ENCODE measurements at places on chromosomes 3 and 15.

DNA sequence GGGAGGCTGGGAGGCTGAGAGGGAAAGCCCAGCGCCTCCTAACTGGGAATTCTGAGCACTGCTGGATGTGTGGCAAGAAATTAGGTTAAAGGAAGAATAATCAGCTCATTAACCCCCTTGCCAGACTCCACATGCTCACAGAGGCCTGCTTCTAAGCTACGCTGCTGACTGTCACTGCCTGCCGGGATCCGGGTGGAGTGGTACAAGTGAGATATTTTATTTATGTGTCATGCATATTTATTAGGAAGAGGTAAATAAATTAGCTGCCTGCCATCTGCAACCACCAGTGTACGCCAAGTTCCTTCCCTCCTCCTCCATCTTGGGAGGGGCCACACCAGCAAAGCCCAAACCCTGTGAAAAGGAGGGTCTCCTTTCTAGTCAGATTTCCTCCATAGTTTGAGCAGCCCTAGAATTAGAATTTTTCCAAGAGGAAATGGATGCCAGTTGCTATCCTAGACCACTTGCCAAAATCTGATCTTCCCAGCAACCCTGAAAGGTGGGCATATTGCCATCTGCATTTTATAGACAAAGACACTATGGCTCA, 43.5 kb upstream of the GRIP2 start:
- DNase-seq: no peak

GRCh38 chr15:90576711-90577389, 47.1 kb downstream of the CRTC3 start:
- no peak for DNase-seq

- no peak for DNase-seq
Observed at GRCh38 chr3:192696943-192697587, 30.3 kb downstream of the FGF12 start.

GRCh38 chr3:128448491-128448890, 18.2 kb downstream of the DNAJB8 start:
- no peak for DNase-seq

DNA sequence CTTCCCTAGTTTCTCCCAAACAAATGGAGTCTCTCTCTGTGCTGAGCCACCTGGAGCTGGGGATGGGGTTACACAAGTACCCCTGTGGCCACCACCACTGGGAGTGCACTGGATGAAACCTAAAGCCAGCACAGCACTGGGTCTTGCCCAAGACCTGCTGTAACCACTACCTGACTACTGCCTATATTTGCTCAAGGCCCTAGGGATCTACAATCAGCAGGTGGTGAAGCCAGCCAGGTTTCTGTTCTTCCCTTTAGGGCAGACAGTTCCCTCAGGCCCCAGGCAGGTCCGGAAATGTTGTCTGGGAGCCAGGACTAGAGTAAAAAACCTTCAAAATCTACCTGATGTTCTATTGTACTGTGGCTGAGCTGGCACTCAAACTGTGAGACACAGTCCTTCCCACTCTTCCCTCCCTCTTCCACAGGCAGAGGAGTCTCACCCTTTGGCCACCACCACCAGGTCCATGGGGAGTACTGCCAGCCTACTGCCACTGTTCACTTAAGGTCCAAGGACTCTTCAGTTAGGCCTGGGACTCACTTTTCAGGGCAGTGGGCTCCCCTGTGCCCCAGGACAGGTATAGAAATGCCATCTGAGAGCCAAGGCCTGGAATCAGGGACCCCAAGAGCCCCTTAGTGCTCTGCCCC, 23.8 kb downstream of the C3orf20 start:
- no peak for DNase-seq

DNA sequence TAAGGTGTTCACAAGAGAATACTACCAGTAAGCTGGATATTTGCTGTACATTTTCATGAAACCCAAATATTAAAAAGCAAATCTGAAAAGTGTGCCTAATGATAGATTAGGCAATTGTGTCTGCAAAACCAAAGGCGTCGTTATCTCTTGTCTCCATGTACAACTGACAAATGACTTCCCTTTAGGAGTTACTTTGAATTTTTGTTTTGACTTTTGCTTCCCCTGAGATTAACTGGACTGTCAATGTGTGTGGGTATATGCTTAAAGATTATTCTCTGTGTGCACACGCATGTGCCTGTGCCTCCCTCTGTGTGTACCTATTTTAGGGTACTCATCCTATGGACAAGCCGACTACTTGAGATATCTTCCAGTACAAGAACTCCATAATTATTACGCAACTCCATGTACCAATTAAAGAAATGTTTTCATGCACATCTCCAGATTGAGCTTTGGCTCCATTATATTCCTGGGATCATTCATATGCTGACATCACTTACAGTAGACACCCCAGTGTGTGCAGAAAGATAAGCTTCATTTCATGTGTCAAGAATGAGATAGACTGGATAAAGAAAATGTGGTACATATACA, 431.2 kb upstream of the ADAMTS9 start:
- no peak for DNase-seq

- DNase-seq: no peak
Observed at GRCh38 chr3:144317961-144318360, 346.3 kb downstream of the DIPK2A start.

DNA sequence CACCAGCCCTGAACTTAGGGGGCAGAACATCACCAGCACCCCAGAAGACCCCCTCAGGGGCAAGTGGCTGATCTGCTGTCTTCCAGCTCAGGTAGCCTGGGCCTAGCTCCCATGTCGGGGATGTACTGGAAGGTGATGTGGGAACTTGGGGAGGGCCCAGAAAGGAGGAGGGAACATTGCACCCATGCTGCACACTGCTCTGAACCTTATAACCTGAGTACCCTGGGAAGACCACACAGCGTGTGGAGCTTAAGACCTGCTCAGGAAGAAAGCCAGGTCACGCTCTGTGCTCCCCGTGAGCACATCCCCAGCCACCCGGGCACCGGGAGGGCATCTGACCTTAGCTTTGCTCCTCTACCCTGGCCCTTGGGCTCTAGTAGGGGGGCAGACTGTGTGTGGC, 159.4 kb downstream of the ATP10A start:
- DNase-seq: no peak

GRCh38 chr3:154931484-154931883, 148.6 kb upstream of the MME start:
- DNase-seq: no peak

GRCh38 chr15:97078591-97078990, 748.1 kb downstream of the NR2F2 start:
- no peak for DNase-seq
